ENCODE measurements at places on chromosomes 16 and 17. TPM values are rescaled to one million over a fixed set of nuclear protein-coding genes. Genes with fewer than 3 reads are reported as not detected.

Gene CA5A
- total RNA-seq, result not detected

Gene FADS6
- not detected for total RNA-seq

Gene CUEDC1
- 33.3 TPM for total RNA-seq

Gene HAP1
- total RNA-seq, result not detected

Gene CD79B
- 7.3 TPM for total RNA-seq

Gene FBXL16
- 1.7 TPM for total RNA-seq

Gene CRHR1
- total RNA-seq, result not detected

Gene FNDC8
- not detected for total RNA-seq

Gene KCNG4
- not detected for total RNA-seq

Gene ABCC6
- 1.8 TPM for total RNA-seq

Gene TTLL6
- total RNA-seq, result not detected

DNA sequence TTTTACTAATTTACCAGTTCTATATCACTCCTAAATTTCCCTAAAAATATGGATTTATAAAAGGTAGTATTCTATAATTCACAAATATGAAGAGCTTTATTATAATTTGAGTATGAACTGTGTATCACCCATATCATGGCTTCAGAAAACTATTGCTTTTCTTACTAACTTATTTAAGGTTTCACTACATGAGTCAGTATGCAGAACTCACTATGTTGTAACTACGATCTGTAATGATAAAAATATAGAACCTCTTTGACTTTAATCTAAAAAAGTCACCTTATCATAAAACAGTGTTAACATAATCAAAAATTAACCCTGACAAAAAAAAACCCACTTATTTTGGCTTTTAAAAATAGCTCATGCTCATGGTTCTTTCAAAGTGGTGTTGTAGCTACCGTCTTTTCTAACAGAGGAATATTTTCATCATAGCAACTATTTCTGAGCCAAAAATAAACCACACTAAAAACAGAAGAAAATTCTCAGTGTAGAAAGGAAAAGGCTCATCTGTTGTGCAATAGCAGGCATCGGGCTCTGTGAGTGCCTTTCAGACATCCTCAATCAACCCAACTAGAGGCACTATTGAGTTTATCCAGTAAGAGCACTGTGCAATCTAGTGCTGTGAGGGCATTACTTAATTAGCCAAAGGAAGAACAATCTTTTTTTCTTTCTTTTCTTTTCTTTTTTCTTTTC lies 42.1 kb downstream of the ITGAM start:
- no peak for DNase-seq

- DNase-seq, result no peak
These were observed 37.2 kb upstream of the ULK2 start for GRCh38 chr17:19904924-19905323.

- peak; percentile 60 for DNase-seq
These were observed 16.5 kb upstream of the PRM1 start for GRCh38 chr16:11297492-11298142.

GRCh38 chr17:12859520-12859919 lies 70.2 kb downstream of the ARHGAP44 start:
- DNase-seq, result no peak

GRCh38 chr17:61809816-61810392 lies 53.4 kb downstream of the BRIP1 start:
- DNase-seq, result no peak

DNA sequence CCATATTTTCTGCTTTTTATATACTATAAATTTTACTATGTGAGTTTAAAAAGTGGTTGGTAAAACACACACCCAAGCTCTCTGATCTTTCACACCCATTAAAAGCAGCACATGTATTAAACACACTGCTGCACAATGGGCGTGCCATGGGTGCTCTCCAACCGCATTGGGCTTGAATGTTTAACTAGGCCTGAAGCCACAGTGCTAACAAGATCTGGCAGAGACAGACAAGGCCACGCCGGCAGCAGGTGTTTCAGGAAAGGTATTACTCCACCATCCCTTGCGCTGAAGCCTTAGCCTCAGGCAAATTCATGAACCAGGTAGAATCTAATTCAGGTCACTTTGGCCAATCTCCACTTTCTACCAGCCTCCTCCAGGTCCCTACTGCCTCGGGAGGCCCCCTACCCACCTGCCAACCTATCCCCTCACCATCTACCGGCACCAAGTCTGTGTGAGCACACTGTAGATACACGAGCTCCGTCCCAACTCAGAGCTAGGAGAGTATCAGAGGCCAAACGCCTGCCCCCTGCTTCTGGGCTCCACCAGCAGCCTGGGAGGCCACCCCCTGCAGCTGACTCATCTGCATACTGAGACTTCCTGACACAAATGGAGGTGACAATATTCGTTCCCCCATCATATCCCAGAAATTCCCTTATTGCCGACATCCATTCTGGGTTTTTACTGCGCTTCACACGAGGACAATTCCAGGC lies 95.0 kb downstream of the ADCY9 start:
- no peak for DNase-seq

GRCh38 chr16:74570412-74571301 lies 36.3 kb downstream of the GLG1 start:
- DNase-seq, result no peak

DNA sequence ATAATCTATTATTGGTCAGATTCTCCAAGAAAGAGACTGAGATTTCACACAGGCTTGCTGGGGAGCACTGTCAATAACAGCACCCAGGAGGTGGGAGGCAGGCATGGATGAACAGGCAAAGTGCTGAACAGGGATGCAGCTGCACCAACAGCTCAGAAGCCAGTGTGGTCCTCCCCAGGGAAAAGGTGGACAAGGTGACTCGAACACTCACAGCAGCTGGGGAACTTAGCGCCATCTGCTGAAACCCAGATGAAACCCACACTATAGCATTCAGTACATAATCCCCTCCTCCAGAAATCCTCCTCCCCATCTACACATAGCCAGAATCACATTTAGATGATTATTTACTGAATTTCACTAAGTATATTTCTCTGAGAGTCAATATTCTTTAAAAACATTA lies 255.2 kb upstream of the WSB1 start:
- no peak for DNase-seq

DNA sequence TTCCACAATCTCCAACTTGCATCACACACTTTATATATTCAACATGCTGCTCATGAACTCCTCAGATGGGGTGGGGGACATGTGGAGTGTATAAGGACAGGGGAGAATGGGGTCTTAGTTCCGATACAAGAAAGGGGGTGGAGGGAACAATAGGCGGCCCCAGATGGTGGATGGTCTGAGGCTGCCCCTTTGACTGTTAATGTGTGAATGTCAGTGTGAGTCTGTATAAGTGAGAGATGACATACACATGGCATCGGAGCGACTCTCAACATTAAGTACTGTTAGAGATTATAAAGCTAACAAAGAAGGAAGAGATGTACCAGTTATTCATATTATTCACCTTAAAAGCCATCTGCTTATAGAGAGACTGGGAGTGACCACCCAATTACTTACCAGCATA lies 193.1 kb downstream of the AXIN2 start:
- peak; percentile 28 for DNase-seq

GRCh38 chr17:40554646-40555295 lies 10.5 kb downstream of the CCR7 start:
- peak; percentile 57 for DNase-seq

DNA sequence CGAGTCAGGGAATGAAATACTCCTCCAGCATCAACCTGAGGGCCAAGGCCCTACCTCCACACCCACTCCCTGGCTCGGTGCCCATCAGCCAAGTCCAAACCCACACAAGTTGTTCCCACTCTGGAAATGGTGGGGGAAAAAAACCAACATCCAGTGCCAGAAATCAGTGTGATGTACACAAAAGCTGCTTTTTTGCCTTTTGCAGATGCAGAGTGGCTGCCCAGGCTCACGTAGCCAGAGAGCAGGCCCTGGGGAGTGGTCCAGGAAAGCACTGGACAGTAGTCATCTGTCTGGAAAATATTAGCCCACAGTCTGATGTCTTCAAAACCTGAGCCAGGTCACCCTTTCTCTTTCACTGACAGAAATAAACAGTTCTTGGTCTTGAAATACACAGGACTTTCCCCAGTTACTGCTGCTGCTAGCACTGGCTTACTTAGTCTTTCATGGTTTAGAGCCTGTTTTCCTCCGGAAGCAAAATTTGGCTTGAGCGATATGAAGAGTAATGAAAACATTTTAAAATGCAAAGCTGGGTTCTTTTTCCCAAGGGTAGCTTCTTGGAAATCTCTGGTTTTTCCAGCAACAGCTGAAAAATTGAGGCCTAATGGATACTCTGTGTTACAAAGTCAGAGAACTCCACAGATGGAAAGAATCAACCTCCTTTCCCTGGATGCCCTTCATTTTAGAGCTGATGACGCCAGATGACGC lies 18.2 kb upstream of the NOS2 start:
- DNase-seq, result no peak

- no peak for DNase-seq
These were observed 56.9 kb upstream of the SOX9 start for GRCh38 chr17:72063756-72064450.

- no peak for DNase-seq
These were observed 286.1 kb upstream of the PMFBP1 start for GRCh38 chr16:72458035-72458434.

- DNase-seq, result no peak
These were observed 4.7 kb downstream of the COQ7 start for GRCh38 chr16:19071811-19072777.

Data from right atrium auricular region (tissue), 2 donors.